NCI-H2081 treated with DMSO at 0.1 percent for 48 hours (cell line): ENCODE measurements at places on chromosomes 16 and 17.

DNA sequence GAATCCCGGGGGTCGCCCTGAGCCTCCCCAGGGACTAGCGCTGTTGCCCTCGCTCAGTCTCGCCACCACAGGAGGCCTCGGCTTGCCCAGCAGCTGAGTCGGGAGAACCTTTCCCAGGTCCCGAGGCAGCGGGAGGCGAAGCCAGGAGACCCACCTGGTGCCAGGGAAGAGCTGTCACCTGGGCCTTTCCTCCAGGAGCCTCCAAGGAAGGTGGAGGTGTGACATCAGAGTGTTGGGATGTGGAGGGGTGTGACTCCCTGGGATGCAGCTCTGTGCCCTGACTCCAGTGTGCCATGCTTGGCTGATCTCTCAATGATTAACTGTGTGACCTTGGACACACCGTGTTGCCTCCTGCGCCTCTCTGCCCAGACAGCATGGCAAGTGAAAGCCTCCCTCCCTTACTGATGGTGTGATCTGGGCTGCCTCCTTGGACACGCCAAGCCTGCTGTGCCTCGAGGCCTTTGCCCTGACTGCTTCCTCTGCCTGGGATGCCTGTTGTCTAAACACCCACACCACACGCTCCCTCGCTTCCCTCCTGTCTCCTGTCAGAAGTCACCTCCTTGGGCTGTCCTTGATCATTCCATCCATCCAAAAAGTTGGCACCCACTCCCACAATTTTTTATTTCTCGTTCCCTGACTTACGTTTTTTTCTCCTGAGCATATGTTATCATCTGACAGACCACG lies 88.0 kb downstream of the CMIP start:
- DNase-seq: no peak

- DNase-seq: no peak
Measured at GRCh38 chr17:32584792-32585191, 98.0 kb downstream of the CDK5R1 start.

- DNase-seq: no peak
Measured at GRCh38 chr17:50029185-50029584, 26.7 kb upstream of the ITGA3 start.

GRCh38 chr16:70753694-70754325 lies 47.1 kb downstream of the VAC14 start:
- DNase-seq: no peak

DNA sequence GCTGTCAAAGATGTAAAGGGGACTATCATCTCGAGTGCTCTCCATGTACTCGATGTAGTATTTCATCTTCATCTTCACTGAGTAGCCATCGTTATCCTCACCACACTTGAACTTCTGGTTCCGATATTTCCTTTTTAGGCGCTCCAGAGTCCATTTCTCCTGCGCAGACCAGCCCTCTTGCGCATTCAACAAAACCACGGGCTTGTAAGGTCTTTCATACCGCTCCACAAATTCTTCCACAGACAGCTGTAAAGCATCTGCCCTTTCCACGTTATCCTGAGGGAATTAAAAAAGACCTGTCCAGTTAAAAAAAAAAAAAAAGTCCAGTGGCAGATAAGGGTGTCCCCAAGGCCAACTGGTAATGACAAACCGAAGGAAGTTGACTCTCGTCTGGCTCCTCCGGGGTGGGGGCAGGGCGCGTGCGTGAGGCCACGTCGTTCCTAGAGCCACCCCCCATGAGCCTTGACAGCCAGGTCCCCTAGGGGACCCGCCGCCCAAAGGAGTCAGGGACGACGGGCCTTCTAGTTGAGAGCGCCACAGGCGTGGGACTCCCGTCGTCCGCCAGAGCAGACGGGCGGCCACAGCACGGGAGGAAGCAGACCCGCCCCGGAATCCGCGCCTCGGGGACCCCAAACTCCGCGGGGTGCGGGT lies 701 bp downstream of the JMJD6 start:
- DNase-seq: no peak

DNA sequence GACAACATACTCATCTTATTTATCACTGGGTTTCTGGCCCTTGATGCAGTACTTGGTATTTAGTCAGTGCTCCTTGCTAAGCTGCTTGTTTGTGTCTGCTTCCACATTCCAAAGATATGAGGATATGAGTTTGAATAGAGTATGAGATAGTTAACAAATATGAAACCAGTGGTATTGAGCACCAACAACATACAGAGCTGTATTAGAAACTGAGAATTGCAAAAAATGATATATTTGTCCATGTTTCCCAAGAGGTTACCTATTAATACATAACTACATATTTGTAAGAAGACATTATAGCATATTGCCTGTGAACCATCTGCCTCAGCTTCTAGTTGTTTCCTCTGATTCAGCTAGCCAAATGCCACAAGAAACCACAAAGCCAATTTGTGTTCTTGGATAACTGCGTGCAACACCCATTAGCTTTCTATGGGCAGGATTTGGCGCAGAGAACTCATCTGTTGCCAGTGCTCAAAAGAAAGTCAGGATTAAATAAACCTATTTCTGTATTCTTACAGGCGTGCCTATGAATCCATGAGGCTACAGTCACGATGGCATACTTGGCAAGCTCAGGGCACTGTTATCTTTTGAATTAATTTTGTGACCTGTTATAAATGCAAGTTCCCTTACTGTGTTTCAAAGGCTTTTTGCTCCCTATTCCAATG lies 194.4 kb downstream of the MAP2K6 start:
- DNase-seq: no peak

DNA sequence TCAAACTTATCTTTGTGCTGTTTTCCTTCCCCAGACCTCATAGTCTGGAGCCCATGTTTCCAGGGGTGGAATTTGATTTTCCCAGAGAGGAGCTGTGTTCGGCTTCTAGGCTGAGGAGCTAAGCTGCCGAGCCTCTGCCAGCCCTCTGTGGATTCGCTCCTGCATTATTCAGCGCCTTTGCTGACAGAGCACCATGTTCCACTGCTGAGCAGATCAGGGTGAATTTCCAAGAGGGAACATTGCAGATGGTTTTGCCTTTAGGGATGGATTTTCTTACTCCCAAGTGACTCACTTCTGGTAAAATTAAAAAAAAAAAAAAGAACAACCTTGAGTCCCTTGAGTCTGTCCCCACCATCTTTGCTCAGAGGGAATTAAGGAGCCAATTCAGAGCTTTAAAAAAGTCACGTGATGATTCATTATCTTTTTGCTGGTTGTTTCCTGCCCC lies 229.5 kb downstream of the PRKCA start:
- DNase-seq: no peak

GRCh38 chr17:79000396-79001189 lies 9.0 kb downstream of the CANT1 start:
- DNase-seq: no peak

GRCh38 chr17:10332515-10332914 lies 40.3 kb downstream of the MYH13 start:
- DNase-seq: no peak

DNA sequence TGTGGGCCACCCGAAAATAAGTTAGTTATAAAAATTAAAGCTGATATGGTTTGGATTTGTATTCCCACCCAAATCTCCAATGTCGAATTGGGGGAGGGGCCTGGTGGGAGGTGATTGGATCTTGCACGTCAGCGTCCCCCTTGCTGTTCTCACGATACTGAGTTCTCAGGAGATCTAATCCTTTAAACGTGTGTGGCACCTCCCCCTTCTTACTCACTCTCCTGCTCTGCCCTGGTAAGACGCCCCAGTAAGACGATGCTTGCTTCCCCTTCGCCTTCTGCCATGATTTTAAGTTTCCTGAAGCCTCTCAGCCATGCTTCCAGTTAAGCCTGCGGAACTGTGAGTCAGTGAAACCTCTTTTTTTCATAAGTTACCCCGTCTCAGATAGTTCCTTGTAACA lies 35.4 kb downstream of the SYCE1L start:
- no peak for DNase-seq

DNA sequence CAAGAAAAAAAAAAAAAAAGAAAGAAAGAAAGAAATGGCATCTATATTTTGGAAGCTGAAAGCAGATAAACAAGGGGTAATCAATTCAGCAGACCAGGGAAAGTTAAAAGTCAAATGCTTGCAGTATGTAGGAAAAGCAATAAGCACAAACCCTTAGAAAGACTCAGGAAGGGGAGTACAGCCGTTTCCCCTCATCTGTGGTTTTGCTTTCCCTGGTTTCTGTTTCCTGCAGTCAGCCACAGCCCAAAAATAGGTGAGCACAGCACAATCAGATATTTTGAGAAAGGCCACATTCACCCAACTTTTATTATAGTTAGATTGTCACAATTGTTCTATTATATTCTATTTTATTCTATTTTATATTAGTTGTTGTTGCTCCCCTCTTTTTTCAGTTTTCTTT lies 14.4 kb upstream of the ALOX12 start:
- DNase-seq: no peak

DNA sequence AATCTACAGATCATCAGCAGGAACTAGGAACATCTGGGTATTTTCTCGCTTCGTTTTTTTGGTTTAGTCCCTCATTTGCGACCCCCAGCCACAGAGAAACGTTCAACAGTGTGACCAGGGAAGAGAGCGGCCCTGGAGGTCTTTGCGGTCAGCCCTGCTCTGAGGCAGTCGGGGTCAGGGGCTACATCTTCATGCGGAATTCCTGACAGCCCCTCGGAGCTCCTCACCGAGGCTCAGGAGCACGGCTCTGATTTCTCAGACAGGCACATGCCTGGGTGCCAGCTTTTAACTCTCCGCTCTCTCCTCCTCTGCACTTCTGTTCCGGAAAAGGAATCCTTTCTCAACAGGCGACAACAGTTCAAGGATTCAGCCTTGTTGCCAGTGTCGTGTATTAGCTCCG lies 8.0 kb upstream of the WDR45B start:
- no peak for DNase-seq

- no peak for DNase-seq
Measured at GRCh38 chr17:14693382-14693781, 392.5 kb downstream of the HS3ST3B1 start.

DNA sequence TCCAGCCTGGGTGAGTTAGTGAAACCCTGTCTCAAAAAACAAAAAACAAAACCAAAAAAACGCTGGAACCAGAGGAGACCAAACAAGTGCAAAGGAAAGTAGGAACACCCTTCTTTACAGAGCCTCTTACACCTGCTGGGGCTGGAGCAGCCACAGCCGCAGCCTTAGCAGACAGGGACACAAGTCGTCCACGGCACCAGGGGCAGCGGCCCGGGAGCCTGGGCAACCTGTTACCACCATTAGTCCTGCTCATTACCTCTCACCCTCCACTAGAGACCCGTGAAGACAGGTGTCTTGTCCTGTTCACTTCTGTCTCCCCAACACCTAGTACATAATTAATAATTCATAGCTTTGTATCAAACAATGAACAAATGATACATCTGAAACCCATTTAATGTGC lies 83.6 kb downstream of the C16orf78 start:
- DNase-seq: no peak

DNA sequence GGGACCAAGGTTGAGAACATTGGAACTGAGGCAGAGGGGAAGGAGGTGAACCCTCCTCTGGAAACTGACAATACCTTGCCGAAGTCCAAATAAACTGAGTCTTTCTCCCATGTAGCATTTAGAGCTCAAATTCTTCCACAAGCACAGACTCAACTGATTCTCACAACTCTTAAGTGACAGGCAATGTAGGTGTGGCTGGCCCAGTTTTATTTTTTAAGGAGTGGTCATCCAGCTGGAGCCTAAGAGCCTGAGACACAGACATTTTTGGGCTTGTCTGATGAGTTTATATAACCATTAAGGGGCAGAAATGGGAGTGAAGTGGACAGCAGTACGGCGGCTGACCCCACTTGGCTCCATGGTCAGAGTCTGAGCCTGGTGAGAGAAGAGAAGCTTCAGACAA lies 10.8 kb downstream of the RCVRN start:
- no peak for DNase-seq

- DNase-seq: no peak
Measured at GRCh38 chr16:66491716-66492064, 58.2 kb downstream of the TK2 start.

DNA sequence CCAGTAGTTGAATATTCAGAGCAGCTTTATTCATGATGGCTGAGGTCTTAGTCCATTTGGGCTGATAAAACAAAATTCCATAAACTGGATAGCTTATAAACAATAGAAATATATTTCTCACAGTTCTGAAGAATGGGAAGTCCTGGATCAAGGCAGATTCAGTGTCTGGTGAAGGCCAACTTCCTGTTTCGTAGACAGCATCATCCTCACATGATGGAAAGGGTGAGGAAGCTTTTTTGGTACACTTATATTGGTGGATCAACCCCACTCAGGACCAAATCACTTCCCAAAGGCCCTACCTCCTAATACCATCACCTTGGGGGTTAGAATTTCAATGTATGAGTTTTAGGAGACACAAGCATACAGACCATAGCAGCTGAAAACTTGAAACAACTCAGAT lies 224.2 kb downstream of the CYB561 start:
- DNase-seq: no peak

- DNase-seq: no peak
Measured at GRCh38 chr17:45745601-45746494, 38.3 kb upstream of the CRHR1 start.

- DNase-seq: no peak
Measured at GRCh38 chr17:3692346-3692745, 3.6 kb downstream of the P2RX5 start.

- no peak for DNase-seq
Measured at GRCh38 chr17:27295945-27296344, 2.0 kb downstream of the WSB1 start.

DNA sequence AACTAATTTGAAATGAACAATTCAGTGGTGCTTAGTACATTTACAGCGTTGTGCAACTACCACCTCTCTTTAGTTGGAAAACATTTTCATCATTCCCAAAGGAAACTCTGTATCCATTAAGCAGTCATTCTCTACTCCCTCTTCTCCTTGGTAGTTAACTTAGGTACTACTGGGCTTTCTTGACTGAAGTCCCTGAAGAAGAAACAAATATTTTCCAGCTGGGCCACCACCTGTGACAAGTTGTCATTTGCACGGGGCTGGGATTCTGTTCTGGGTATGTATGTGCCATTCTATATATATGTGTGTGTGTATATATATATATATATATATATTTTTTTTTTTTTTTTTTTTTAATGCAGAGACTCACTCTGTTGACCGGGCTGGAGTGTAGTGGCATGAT lies 15.4 kb upstream of the RMI2 start:
- DNase-seq: no peak

- DNase-seq: no peak
Measured at GRCh38 chr16:55530316-55530856, 21.5 kb downstream of the LPCAT2 start.

DNA sequence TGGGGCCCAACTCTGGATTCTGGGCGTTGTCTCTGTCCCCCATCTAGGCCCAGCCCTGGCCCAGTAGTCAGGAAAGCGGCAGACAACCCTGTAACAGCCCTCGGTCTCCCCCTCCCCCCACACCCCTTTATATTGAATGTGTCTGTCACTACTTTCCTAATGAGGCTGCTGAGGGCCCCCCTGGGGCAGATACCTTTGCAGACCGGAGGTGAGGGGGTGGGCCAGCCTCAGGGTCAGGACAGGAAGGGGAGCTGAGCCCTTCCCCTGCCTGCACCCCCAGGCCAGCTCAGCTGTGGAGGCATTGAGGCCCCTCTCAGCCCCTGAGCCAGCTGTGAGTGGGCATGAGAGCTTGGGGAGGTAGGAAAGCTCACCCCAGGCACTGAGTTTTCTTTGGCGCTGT lies 17.1 kb downstream of the RAI1 start:
- no peak for DNase-seq
